NCI-H1436 (cell line): ENCODE measurements at places on chromosomes 5 and 9.

DNA sequence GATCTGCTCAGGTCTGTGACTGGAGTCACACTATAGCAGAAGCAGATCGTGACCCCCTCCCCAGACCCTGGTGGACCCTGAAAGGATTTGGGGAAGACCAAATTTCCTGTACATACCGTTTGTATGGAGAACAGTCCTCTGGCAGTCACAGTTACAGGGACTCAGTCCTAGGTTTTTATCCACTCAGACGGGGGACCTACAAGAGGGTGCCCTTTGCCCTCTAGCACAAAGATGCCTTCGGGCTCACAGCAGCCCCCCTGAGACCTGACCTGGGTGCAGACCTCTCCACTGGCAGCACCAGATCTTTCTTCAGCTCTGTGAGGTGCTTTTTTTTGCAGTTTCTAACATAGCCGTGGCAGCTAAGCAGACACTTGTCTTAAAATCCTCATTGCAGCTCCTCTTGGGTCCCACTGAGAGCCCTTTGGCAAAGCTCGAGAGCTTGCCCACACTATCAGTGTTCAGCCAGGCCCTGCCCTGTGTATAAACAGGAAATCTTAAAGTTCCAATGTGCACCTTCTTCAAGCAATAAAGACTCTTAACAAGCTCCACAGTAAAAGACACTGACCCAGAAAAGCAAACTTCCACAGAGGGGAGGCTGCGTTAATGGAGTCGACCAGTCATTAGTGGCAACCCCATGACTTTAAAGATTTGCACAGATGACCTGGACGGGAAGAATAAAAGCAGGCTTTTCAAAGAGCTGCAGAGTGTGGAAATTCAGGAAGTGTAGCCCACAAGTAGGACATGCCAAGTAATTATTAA, 71.8 kb upstream of the LHFPL2 start:
- no peak for DNase-seq

DNA sequence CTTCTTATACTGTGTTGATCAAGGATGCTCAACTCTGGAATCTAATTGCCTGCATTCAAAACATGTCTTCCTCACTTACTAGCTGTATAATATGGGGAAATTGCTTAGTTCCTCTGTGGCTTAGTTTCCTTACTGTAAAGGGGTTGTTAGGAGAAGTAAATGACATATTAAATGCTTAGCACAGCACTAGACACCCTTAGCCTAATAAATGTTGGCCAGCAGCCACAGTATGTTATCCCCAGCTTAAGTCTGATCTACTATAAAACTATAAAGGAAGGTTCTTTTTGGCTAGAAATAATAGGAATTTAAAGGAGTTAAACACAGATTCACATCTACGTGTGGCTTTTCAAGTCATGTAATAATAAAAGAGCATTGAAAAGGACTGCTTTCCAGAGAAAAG, 232.4 kb downstream of the PCSK1 start:
- DNase-seq = no peak

DNA sequence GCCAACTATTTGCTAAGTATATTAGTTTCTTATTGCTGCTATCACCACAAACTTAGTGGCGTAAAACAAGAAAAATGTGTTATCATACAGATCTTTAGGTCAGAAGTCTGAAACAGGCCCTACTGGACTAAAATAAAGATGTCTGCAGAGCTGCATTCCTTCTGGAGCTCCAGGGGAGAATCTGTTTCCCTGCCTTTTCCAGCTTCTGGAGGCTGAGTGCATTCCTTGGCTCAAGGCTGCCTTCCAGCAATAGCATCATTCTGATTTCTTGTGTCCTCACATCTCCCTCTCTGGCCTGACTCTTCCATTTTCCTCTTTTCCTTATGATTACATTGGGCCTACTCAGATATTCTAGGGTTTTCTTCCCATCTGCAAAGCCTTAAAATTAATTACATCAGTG, 15.9 kb downstream of the MAN2A1 start:
- no peak for DNase-seq

GRCh38 chr5:109836280-109836679, 146.6 kb downstream of the MAN2A1 start:
- DNase-seq = no peak

DNA sequence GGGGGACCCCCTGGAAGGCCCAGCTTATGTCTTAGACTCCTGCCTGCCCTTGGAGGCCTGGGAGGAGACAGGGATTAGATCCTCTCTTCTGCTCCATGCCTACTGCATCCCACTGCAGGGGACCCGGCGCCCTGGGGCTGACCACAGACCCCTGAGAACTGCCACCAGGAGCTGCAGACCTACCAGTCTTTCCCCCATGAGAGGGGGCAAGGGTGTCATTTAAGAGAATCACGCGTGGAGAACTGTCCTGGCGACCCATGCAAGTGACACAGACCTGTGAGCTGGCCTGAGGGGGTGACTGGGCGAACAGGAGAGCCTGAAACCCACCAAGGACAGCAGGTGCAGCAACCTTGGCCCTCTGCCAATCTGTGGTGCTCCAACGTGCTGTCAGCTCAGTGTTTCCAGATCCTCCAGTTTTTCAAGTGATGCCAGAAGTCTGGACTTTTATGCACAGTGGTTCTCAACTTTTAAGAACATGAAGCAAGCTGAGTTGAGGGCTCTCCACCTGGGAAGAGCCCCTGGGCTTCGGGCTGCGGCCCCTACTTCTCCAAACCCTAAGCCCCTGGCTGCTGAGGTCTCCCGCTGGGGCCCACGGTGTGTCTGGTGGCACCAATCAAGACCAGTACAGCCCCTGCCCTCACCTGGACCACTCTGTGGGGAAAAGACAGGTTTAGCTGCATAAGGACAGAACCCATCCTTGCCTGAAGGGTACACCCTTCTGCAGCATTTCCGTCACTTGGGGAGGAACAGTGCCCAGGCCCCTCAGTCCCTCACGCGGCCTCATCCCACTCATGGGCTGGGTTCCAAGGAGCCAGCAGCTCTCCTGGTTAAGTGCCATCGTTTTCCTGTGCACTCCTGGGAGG, 18.2 kb downstream of the GFPT2 start:
- no peak for DNase-seq

GRCh38 chr5:76406014-76406413, 2.9 kb downstream of the IQGAP2 start:
- no peak for DNase-seq

DNA sequence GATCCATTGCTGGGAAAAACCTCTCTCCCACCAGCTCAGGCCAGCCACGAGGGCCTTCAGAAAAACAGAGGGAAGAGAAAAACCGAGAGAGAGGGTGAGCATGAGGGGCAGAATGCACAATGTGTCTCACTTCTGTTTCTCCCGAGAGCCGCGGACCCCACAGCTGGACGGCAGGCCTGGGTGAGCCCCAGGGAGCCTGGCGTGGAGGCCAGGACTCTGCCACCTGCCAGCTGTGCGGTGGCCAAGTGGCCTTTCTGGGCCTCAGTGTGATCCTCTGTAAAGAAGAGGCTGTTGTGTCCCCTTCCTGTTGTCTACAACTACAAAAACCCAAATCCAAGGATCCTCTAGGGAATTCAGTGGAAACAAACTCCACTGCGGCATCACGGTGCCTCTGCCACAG, 179.3 kb downstream of the PAX5 start:
- DNase-seq = no peak

DNA sequence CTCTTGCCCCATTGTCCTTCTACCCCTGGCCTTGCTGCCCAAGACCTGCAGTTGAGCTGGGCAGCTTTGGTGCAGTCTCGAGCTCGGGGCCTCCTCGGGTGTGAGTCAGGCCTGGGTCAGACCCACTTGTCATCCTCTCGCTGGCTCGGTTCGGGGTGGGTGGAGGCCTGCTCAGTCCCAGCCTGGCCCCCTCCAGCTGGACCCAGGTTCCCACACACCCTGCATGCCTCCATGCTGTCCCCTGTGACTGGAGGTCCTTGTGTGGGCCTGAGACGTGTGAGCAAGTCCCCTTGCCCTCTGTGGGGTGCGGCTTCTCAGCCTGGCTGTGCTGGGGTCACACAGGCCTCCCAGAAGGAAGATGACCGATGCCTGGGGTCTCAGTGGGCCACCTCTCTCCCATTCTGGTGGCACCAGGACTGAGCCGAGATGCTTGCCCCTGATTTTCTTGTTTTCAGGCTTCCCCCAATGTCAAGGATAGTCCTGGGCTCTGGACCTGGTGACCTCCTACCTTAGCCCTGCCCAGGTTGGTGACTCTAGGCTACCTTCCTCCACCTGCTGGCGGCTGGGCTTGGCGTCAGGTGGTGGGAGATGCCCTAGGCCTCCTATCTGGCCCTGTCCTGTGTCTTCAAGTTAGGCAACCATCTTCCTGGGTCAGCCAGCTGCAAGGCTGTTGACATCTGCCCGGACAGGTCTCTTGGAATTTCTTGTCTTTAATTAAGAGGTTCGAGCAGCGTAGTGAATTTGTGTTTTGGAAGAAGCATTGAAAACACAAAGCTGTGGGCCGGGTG, 15.1 kb downstream of the WNK2 start:
- DNase-seq = no peak

DNA sequence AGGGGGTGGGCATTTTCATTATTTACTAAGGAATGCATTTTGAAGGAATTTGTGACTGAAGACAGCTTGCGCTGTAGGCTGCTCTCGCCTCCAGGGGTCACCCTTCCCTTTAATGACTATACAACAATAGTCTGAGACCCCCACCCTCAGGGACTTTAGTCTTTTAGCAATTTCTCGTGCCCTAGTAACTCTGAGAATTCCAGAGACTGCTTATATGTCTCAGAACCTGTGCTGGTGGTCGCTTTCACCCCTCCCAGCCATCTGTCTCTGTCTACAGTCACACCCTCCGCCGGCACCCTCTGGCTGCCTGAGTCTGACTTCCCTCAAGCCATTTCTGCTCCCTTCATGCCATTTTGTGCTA, 671.4 kb downstream of the NR2F1-AS1 start:
- peak; percentile 13 for DNase-seq
